ENCODE measurements at places on chromosomes 4 and X.

- no peak for DNase-seq
Measured at GRCh38 chr4:76622126-76622525, 187.1 kb downstream of the SHROOM3 start.

DNA sequence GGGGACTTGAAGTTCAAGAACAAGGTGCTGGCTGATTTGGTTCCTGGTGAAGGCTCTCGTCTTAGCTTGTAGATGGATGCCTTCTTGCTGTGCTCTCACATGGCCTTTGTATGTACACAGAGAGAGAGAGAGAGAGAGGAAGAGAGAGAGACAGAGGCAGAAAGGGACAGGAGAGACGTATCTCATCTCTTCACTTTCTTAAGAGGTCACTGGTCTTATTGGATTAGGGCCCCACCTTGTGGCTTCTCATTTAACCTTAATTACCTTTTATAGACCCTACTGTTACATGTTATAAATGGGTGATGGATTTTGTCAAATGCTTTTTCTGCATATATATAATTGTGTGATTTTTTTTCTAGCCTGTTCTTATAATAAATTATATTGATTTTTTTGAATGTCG, 1444.2 kb downstream of the ADGRL3 start:
- no peak for DNase-seq

DNA sequence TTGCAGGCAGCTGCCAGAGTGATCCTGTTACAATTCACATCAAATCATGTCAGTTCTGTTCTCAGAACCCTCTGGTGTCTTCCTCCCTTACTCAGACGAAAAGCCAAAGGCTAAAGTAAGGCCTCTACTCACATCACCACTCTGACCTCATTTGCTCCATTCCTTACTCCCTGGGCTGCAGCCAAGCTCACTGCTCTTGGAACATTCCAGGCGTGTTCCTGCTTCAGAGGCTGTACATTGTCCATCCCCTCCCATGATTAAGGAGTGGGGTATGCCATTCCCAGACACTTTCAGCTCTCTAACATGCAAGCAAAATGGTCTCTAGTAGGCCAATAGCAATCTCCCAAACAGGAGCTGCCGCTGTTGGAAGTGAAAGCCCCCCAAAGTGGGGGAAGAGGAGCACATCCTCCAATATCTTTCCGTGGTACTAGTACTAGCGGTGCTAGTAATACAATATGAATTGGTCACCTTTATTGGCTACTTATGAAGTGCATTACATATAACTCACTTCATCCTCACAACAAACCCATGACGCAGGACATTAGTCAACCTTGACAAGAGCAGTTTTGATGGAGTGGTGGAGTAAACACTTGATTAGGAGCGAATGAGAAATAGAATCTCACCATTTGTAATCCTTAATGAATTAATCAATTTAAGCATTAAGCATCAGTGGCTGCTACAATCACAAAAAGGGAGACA, 15.0 kb downstream of the GAB3 start:
- no peak for DNase-seq

DNA sequence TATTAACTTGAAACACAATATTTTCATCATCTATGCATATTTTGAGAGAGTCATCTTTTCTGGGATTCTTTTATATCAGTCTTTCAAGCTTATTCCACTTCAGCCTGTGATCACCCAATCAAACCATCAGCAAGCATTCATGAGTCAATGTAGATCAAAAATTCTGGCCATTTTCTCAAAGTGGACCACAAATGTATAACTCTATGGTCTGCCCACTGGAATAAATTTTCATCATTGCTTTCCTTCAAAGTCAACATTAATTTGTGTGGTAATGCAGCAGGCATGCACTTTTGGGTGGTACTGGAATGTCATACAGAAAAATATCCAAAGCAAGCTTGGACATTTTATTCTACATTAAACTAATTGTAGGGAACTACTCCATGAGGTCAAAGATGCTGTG, 1013.0 kb downstream of the STIM2 start:
- DNase-seq = no peak

DNA sequence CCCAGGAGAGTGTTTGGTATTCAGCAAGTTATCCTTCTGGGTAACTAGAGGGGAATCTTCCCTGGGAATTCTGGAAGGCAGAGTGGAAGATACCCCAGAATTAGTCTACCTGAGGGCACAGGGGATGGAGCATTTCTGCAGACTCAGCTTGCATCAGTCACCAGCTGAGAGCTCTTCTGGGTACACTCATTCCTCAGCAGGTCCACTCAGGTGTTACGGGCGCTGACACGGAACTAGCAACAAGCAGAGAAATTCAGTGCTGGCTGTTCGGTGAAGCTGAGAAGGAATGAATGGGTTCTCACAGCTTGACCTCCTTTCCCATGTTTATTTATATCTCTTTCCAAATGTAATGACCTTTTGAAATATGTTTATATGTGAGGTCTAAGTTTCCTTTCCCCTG, 106.0 kb upstream of the PNPLA4 start:
- no peak for DNase-seq

GRCh38 chr4:44679060-44679459, 840 bp downstream of the GUF1 start:
- DNase-seq = no peak

Measured in cortex of kidney (tissue), 1 donor.